ENCODE measurements at places on chromosomes 11 and 22.

DNA sequence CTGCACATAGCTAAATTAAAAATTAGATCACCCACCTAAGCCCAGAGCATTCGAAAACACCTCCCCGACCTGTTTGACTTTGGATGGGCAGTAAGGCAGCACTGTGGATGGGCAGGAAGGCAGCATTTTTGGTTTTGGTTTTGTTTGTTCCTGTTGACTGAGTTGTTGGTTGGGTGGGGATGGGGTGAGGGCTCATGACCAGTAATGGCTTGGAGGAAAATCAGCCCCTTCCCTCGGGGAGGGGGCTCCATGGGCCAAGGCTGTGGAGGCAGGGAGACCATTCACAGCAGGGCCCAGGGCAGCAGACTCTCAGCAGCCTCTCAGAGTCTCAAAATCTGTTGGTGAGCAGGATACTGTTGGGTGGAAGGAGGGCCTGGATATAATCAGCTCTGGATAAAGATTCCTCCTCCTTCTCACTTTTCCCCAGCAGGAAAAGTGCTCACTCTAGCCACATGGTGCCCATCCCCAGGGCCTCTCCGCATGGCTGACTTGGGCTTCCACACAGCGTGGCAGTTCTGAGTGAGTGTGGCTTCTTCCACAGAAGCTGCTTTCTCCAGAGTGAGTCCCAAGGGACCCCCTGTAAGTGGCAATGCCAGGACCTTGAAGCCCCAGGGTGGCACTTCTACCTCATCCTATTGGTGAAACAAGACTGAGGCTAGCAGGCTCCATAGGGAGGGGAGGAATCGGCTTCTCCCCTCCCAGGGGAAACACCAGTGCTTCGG lies 1491.2 kb downstream of the BRD1 start:
- no peak for DNase-seq

DNA sequence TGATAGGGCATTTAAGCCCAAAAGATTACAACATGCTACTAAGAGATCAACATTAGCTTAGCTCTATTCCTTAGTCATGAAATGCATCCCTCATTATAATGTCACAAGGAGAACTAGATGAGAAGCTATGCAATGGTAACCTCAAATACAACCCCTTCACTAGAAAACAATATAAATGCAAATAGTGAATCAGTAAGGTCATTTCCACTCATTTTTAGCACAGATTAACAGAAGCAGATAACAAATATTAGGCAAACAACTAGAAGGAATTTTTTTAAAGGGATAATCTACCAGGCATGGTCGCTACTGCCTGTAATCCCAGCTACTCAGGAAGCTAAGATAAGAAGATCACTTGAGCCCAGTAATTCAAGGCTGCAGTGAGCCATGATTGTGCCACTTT lies 28.2 kb downstream of the SIK3 start:
- no peak for DNase-seq

- no peak for DNase-seq
These were observed 11.8 kb downstream of the MICAL3 start for GRCh38 chr22:18012531-18012930.

- DNase-seq, result no peak
These were observed 599.2 kb upstream of the LUZP2 start for GRCh38 chr11:23897453-23898286.

- no peak for DNase-seq
These were observed 6.8 kb downstream of the NHERF4 start for GRCh38 chr11:119192111-119192510.

DNA sequence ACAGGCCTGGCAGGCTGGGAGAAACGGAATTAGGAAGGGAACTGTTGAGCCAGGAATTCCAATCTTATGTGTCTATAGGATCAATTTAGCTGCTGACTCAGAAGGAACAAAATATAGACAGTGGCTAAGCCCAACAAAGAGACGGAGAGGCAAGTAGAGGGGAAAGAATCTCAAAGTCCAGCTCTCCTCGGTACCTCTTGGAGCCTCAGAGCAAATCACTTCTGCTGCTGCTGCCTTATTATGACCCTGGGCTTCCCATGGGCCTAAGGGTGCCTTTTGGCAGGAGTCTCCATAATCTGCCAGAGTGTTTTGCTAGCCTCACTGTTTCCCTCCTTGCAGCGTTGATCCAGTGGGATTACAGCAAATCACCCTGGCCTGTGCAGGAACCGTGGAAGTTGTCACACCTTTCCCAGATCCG lies 31.7 kb downstream of the PAX6 start:
- no peak for DNase-seq

DNA sequence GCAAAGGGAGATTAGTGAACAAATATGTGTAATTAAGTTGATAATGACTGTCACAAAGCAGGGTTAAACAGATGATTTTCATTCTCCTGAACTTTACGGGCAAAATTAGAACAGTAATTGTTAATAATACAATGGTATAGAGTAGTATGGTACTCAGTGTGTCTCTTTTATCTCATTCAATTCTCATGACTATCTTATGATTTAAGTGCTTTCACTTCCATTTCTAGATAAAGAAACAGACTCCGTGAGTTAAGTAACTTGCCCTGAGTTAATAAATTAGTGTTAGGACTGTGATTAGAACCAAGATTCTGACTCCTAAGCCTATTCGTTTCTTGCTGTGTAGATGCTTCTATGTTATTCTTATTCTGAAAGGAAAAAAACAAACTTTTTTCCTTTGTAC lies 22.0 kb downstream of the PIH1D2 start:
- no peak for DNase-seq

GRCh38 chr11:117511931-117512539 lies 184.4 kb downstream of the CEP164 start:
- no peak for DNase-seq

DNA sequence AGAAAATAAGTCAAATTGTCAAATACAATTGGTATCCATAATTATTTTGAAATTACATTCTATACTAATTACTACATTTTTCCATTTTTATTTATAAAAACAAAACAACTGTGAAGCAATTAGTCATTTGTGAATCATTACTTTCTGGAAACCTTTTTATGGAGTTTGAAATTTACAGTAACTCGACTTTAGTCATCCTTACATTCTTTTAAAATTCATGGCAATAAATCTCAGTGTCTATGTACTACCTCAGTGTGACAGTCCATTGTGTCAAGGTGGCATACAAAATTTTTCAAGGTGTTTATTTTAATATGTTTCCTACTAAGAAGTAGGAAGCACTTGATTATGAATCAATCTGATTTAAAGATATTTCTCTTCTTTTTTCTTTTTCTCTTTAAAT lies 1949.4 kb upstream of the RAG2 start:
- DNase-seq, result no peak

DNA sequence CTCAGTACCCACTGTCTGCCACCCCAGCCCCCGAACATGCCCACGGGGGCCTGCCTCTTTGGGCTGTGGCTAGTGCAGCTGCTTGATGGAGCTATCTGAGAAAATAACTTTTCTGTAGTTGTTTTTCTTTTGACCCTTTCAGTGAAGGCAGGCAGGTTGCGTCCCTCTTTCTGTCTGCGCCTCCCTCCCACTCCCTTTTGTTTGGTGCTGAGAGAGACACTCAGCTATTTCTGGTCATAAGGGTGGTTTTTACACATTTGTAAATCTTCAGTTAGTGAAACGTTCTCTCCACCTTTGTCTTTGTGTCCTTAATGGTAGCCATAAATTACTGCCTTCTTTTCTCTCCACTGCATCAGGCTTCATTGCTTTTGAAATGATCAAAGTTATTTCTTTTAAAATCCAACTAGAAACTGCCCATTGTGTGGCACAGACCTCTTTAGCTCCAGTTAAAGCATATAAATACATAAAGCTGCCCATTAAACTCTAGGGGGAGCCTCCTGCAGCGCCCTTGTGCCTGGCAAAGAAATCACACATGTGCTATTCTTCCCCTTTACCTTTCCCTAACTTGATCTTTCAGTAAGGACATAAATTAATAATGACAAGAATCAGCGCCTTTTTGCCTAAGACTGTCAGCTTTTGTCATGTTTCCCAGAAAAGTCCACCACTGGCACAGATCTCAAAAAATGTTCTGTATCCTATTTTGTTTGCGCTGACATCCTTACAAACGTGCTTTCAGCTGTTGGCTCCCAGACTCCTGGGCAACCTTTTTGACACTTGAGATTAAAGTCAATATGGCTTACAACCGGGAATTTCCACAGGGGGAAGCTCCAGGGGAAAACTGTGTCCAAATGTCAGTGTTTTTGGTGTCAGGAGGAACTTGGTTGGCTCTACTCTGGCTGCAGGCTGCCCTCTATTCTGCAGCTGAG lies 1.7 kb upstream of the SCUBE2 start:
- DNase-seq, result no peak

DNA sequence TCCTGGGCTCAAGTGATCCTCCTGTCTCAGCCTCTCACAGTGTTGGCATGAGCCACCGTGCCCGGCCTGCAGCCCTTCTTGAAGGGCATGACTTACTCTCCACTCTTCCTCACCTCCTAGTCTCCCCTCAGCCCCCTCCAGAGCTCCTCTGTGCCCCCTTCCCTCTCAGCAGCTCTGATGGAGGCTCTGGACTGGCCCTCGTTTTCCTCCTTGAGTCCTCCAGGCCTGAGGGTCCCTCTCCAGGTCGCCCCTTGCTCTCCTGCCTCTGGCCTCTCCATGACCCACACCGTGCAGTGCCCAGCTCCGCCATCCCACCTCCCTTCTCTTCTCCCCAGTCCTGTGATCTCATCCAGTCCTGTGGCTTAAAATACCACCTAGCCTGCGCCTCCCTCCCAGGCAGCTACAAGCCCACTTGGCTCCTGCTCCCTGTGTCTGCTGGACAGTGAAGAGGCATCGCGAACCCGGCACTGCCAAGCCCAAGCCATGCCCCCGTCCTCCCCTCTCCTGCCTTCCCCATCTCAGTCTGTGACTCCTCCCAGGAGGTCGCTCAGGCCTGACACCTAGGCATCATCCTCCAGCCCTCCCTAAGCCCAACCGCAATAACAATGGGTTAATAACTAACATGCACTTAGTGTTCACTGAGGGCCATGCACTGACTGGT lies 11.9 kb downstream of the KCNJ4 start:
- no peak for DNase-seq

DNA sequence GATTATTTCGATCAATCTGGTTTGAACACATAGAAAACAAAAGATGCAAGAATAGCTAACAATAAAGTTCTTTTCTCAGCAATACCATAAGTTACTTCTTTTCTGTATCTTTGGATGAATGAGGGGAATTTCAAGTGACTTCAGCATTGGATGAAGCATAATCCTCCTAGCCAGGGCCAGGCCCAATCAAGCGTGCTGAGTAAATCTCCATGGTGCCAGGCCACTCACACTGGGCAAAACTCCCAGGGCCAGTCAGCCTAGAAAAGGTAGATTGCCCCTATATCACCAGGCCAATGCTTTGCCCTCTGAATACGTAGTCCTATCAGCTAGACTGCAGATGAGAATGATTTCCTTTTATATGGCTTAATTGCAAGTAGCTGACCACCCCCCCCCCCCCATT lies 6.0 kb downstream of the CNTF start:
- no peak for DNase-seq

DNA sequence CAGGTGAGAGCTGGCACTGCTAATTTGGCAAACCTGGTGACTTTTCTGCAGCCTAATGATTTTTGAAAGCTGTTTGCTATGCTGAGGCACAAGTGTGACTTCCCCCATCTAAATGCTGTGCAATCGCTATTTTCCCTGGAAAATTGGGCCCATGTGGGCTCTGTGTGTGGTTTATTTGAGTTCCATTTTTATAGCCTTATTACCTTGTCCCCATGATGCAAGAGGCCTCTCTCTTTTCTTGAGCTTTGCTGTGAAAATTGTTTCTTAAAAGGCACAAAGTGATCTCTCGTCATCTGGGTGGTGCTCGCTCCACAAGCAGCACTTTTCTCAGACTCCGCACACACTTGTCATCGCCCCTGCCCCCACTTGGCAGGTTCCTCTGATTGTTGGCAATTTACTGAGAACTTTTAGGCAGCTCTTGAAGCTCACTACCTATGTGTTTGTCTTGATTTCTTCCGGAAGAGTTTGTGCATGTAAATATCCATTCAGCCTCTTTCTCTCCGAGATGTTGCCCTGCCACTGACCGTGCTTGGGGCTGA lies 24.9 kb downstream of the BMAL1 start:
- DNase-seq, result no peak

- peak; percentile 57 for DNase-seq
These were observed 703 bp downstream of the ABTB2 start for GRCh38 chr11:34356913-34357700.

GRCh38 chr11:56473252-56473651 lies at the start of gene OR5M3:
Gene OR5M3, minus strand, starts transcription at chr11:56473352. Its CDS starts 2,855 bp downstream, at chr11:56470497.
- no peak for DNase-seq

DNA sequence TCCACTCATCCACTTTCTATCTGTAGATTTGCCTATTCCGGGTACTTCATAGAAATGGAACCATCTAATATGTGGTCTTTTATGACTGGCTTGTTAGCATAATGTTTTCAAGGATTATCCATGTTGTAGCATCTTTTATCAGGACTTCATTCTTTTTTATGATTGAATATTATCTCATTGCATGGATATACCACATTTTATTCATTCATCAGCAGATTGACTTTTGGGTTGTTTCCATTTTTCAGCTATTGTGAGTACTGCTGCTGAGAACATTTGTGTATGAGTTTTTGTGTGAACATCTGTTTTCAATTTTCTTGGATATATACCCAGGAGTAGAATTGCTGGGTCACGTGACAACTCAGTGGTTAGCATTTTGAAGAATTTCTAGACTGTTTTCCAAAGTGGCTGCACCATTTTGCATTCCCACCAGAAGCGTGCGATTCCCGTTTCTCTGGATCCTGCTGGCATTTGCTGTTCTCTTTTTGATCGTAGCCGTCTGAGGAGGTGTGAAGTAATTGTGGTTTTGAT lies 8.9 kb downstream of the DERL3 start:
- DNase-seq, result no peak

DNA sequence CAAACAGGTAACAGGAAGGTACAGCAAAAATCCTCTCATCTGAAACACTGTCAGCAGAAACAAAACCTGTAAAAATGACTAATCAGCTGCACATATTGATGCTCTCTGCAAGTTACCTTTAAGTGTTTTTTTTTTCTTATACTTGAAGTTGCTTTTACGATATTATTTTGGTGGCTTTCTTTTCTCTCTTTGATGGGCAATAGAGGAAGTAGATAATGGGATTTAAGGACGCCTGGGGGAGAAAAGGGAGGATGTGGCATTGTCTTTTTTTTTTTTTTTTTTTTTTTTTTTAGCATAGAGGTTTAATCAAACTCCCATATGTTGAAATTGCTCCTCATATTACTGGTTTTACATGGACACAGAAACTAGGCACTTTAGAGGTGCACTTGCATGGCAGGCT lies 11.4 kb upstream of the ADSL start:
- no peak for DNase-seq

DNA sequence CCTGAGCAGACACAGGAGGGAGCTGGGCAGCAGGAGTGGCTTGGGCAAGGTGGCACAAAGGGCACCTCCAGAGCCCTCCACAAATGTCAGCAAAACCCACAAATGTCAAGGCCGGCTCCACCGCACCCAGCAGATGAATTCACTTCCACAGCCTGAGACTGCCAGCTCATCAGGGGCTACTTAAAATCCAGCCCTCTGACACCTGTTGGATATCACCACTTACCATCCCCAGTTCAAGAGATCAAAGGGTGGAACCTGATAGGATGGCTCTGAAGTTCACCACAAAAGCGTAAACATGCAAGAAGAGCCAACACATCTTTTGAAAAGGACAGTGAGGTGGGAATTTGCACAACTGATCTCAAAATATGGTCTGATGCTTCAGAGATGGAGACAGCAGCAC lies 168.6 kb upstream of the GRK3 start:
- no peak for DNase-seq
